ENCODE measurements at places on chromosomes 12 and 14.

DNA sequence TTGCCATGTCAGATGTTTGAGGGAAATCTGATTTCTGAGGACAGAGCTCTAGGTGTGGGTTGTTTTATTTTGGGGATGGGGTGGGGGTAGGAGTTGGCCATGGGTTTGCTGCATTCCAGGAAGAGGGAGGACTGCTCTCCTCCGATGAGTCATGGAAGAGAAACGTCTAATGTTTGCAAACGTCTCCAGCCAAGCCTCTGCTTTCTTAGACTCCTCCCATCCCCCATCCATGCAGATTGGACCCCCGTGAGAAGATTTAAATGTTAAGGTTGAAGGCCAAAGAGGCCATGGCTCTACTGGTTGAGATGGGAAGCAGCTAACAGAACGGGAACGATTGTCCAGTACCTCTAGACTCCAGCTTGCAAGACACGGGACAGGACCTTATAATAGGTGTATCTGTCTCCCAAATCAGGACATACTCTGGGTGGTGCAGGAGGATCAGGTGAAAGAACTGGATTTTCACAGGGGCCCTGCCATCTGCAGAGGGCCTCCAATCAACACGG, 11.4 kb upstream of the ATP2A2 start:
- DNase-seq = no peak

DNA sequence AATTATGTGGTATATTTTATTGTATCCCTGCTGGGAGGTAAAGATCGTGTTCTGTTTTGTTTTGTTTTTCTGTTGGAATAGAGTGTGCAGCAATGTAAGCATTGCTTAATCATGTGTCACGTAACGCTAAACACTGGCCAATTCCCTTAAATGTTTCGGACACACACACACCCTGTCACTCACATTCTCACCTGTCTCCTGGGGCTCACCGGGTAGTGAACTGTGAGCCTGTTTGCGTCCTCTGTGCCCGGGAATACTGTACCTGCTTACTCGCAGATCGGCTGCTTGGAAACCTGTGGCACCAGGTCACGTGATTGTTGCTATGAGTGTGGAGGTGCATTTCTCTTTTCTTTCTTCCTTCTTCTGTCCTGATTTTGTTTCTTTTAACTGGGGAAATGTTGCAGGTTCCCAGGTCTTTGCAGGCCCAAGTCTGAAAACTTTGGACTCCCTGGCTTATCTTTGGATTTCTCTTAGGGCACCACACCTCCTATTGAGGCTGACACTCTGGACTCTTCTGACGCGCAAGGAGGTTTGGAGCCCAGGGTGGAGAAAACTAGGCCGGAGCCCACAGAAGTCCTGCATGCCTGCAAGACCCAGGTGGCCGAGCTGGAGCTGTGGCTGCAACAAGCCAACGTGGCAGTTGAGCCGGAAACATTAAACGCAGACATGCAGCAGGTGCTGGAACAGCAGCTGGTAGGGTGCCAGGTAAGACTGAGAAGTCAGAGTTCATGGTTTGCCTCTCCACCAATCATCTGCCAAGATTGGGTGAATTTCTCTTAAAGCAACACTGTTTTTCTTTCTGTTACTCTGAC, 181.1 kb downstream of the ESR2 start:
- peak; percentile 71 for DNase-seq

DNA sequence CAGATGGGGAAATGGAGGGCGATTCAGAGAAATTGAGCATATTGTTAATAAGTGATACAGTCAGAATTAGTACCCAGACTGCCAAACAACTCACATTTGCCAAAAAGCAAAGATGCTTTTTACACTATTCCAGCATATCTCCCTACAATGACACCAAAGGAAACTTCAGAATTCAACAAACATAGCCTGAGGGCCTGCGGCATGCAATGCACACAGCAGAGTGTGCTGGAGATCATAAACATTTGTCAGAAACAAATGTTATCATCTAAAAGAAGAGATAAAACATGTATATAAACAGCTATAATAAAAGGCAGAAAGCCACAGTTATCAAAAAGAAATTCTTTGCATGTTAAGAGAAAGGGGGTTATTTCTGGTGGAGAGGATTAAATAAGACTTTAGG, 20.1 kb upstream of the GARIN6 start:
- no peak for DNase-seq

DNA sequence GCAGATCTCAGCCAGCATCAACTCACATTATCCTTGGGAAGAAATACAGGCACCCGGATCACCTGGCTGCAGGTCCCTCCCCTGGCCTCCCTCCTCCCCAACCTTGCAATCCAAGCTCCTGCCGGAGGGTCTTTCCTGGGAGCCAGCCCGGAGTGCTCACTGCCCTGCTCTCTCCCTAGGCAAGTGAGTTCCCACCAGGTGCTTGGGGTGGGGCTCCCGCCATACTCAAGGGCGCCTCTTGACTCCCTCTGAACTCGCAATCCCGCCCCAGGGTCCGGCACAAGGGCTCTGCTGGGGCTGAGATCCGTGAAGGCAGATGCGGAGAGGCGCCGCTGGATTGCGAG, 1.2 kb upstream of the CEP170B start:
- no peak for DNase-seq

- DNase-seq = no peak
Observed at GRCh38 chr14:38038986-38039385, 168.7 kb upstream of the SSTR1 start.

- no peak for DNase-seq
Observed at GRCh38 chr14:103288076-103288766, 45.8 kb upstream of the EIF5 start.
